ENCODE measurements at places on chromosomes 13 and 19.

- no peak for DNase-seq
- H3K27ac ChIP-seq: no peak overlapping the region
- H3K4me3 ChIP-seq: no peak overlapping the region
These were observed 30.4 kb upstream of the SPATA13 start for GRCh38 chr13:24129914-24130774.

- H3K27me3 ChIP-seq: no peaks in the 10 kb centered on the region
- no peak overlapping the region for H3K4me3 ChIP-seq
- H3K36me3 ChIP-seq: no peaks in the 10 kb centered on the region
- DNase-seq: no peak
These were observed 4.0 kb upstream of the KLF12 start for GRCh38 chr13:74138241-74138640.

- H3K36me3 ChIP-seq: peaks cover 86% of the 10 kb centered on the region
- H3K27ac ChIP-seq: no peak overlapping the region
- no peak for DNase-seq
These were observed 36.7 kb downstream of the USPL1 start for GRCh38 chr13:30654430-30654829.

GRCh38 chr19:49502866-49503581 lies 6.8 kb downstream of the RPS11 start:
- peaks cover 51% of the 10 kb centered on the region for H3K4me1 ChIP-seq
- peak; percentile 48 for DNase-seq
- H3K27ac ChIP-seq: no peak overlapping the region
- H3K36me3 ChIP-seq: peaks cover 21% of the 10 kb centered on the region
- no peaks in the 10 kb centered on the region for H3K27me3 ChIP-seq

DNA sequence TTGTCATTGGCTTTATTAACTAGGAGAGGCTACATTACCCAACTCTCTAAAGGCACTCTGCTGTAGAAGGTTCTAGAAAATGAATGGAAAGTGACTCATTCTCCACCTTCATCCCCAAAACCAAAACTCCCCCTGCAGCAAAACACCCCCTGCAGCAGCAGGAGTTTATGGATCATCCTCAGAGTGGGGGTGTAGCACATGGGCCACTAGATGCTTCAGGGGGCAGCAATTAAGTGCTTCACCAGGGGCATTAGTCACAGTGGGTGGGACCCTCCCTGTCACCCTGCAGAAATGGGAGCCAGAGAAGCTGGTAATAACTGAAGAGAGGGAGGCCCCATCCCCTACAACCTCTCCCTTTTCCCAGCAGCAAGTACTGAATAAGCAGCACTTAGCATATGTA lies 64.5 kb upstream of the MED4 start:
- no peak for DNase-seq
- H3K4me1 ChIP-seq: peaks cover 16% of the 10 kb centered on the region
- no peaks in the 10 kb centered on the region for H3K36me3 ChIP-seq
- no peak overlapping the region for H3K4me3 ChIP-seq
- no peak overlapping the region for H3K27ac ChIP-seq

GRCh38 chr13:46486270-46486669 lies 66.7 kb upstream of the LRCH1 start:
- no peaks in the 10 kb centered on the region for H3K27me3 ChIP-seq
- no peak overlapping the region for H3K4me3 ChIP-seq
- H3K4me1 ChIP-seq: no peaks in the 10 kb centered on the region
- H3K27ac ChIP-seq: no peak overlapping the region
- no peak for DNase-seq

- H3K36me3 ChIP-seq: no peaks in the 10 kb centered on the region
- no peak overlapping the region for H3K27ac ChIP-seq
- no peak for DNase-seq
- H3K4me3 ChIP-seq: no peak overlapping the region
These were observed 20.3 kb upstream of the KPNA3 start for GRCh38 chr13:49812812-49813211.

DNA sequence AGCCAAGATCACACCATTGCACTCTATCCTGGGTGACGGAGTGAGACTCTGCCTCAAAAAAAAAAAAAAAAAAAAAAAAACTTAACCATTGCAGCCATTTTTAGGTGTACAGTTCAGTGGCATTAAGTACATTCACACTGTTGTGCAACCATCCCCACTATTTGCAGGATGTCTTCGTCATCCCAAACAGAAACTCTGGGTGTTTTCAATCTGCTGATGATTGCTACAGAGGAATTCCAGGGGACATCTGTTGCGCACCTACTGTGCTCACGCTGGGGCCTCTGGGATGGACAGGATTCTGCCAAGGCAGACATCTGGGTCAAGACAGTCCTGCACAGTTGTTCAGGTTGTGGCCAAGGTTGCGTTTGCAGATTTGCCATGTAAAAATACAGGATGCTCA lies 2.4 kb upstream of the APOC4 start:
- DNase-seq: no peak
- no peaks in the 10 kb centered on the region for H3K27me3 ChIP-seq
- H3K36me3 ChIP-seq: no peaks in the 10 kb centered on the region
- no peak overlapping the region for H3K27ac ChIP-seq

- H3K27ac ChIP-seq: no peak overlapping the region
- H3K4me1 ChIP-seq: no peaks in the 10 kb centered on the region
- H3K27me3 ChIP-seq: no peaks in the 10 kb centered on the region
- no peak for DNase-seq
- H3K4me3 ChIP-seq: no peak overlapping the region
- H3K36me3 ChIP-seq: no peaks in the 10 kb centered on the region
These were observed 426.7 kb downstream of the TBC1D4 start for GRCh38 chr13:75055296-75055695.

GRCh38 chr19:45705115-45705514 lies 12.6 kb downstream of the QPCTL start:
- H3K27ac ChIP-seq: no peak overlapping the region
- no peak for DNase-seq
- no peaks in the 10 kb centered on the region for H3K27me3 ChIP-seq
- peaks cover 41% of the 10 kb centered on the region for H3K36me3 ChIP-seq
- H3K4me3 ChIP-seq: no peak overlapping the region

- DNase-seq: no peak
- no peak overlapping the region for H3K27ac ChIP-seq
- no peak overlapping the region for H3K4me3 ChIP-seq
- peaks cover 75% of the 10 kb centered on the region for H3K36me3 ChIP-seq
- H3K27me3 ChIP-seq: no peaks in the 10 kb centered on the region
- H3K4me1 ChIP-seq: no peaks in the 10 kb centered on the region
These were observed 4.1 kb downstream of the C19orf33 start for GRCh38 chr19:38308006-38308766.

- no peak for DNase-seq
- no peaks in the 10 kb centered on the region for H3K36me3 ChIP-seq
- no peaks in the 10 kb centered on the region for H3K27me3 ChIP-seq
These were observed 37.4 kb downstream of the KLF5 start for GRCh38 chr13:73096173-73096572.

- DNase-seq: no peak
- H3K36me3 ChIP-seq: peaks cover 23% of the 10 kb centered on the region
- no peak overlapping the region for H3K27ac ChIP-seq
- H3K4me3 ChIP-seq: no peak overlapping the region
- peaks cover 4% of the 10 kb centered on the region for H3K4me1 ChIP-seq
- H3K27me3 ChIP-seq: no peaks in the 10 kb centered on the region
These were observed 41.2 kb downstream of the POLR1D start for GRCh38 chr13:27662738-27663470.

- H3K4me3 ChIP-seq: peak overlapping the region; percentile 49
- DNase-seq: no peak
- peaks cover 43% of the 10 kb centered on the region for H3K4me1 ChIP-seq
These were observed 865 bp upstream of the CRLF1 start for GRCh38 chr19:18607226-18608101.

DNA sequence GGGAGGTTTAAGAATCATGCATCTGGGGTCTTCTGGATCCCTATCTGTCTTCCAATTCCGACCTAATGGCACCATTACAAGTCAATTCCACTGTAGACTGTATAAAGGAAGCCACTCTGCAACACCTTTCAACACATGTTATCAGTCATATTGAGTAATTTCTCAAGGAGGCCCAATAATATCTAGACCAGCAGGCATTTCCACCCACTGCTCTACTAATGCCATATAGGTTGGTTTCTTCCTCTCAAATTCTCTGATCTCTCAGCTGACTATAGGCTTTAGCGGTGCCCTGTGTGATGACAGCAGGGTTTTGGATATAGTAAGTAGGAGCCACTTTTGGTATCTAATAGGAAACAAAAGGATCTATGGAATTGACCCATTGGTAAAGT lies 12.4 kb upstream of the ITM2B start:
- H3K4me3 ChIP-seq: no peak overlapping the region
- peaks cover 4% of the 10 kb centered on the region for H3K4me1 ChIP-seq
- peaks cover 6% of the 10 kb centered on the region for H3K36me3 ChIP-seq
- H3K27me3 ChIP-seq: no peaks in the 10 kb centered on the region
- peak overlapping the region; percentile 86 for H3K27ac ChIP-seq

- H3K27me3 ChIP-seq: no peaks in the 10 kb centered on the region
- H3K4me3 ChIP-seq: no peak overlapping the region
- DNase-seq: peak; percentile 57
- peaks cover 99% of the 10 kb centered on the region for H3K4me1 ChIP-seq
- H3K36me3 ChIP-seq: no peaks in the 10 kb centered on the region
These were observed 6.0 kb downstream of the KANK2 start for GRCh38 chr19:11191273-11191755.
